ENCODE measurements at places on chromosomes 4 and X. TPM values are rescaled to one million over a fixed set of nuclear protein-coding genes. Genes with fewer than 3 reads are reported as not detected.

DNA sequence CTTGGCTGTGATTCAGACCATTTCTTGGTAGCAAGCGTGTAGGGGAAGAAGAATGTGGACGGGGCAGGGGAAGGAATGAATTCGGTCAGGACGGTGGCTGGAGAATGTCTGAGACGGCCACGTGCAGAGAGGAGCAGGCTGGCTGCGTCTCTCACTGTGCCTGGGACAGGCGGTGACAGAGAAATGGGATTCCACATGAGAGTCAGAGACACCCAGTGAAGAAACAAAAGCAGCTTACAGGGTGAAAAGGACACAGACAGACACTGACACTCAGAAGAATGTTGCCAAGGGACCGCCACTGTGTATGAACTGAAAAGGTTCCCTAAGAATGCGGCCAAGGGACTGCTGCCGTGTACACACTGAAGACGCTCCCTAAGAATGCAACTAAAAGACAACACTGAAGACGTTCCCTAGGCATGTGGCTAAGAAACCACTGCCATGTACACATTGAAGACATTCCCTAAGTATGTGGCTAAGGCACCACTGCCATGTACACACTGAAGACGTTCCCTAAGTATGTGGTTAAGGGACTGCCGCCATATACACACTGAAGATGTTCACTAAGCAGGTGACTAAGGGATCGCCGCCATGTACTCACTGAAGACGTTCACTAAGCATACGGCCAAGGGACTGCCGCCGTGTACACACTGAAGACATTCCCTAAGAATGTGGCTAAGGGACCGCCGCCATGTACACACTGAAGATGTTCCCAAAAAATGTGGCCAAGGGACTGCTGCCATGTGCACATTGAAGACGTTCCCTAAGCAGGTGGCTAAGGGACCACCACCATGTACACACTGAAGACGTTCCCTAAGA lies 49.1 kb downstream of the DHRSX start:
- no peak for DNase-seq

GRCh38 chrX:129779747-129780146 lies at the start of gene SASH3:
Gene SASH3 (plus strand): TSS chrX:129779949. CDS start chrX:129780098, 149 bp downstream.
- DNase-seq = no peak

DNA sequence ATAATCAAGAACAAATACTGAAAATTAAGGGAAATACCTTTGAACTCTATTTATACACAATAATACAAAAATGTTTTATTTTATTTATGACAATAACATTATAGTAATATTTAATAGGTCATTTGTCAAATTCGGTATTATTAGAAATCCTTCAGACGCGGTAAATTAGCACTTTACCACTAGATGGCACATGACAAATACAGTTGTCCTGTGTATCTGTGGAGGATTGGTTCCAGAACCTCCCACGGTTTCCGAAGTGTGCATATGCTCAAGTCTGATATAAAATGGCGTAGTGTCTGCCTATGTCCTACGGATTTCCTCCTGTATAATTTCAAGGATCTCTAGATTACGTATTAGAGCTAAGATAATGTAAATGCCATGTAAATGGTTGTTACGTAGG lies 8.1 kb upstream of the LINC00632 start:
- peak; percentile 26 for DNase-seq

DNA sequence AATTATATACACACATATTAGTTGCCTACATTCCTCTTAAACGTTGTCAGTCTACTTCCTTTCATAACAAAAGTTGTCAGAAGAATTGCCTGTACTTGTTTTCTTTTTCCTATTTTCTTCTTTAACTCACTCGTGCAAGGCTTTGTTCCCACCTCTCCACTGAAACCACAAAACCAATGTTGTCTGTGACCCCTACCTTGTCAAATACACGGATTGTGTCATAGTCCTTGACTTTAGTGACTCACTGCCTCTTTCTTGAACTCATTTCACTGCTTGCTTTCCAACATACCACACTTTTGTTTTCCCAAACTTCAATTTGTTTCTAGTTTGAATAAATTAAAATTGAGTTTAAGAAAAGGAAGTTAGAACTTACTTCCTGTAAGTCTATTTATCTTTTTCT lies 283.9 kb upstream of the AGA start:
- no peak for DNase-seq

GRCh38 chr4:1056671-1057402 lies 45.4 kb downstream of the FGFRL1 start:
- DNase-seq = no peak

- DNase-seq = no peak
These were observed 248.5 kb upstream of the CXXC4 start for GRCh38 chr4:104743215-104743653.

DNA sequence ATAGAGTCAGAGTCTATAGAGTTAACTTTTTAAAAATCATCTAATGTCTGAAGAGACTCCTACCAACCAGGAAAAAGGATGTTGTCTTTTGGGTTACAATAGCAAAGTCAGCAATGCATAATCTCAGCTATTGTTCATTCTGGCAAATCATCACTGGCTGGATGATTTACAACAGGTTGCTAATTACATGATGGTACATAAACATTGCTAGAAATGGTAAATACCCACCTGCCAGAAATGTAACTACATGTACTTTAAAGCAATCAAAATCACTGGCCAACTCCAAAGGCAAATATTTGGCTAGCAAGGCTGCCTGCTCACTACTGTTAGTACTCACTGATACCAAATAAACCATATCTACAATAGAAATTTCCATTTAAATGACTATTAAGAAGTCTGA lies 91.1 kb downstream of the PPP3CA start:
- DNase-seq = no peak

GRCh38 chr4:134695433-134695832 lies 493.8 kb upstream of the PABPC4L start:
- no peak for DNase-seq

DNA sequence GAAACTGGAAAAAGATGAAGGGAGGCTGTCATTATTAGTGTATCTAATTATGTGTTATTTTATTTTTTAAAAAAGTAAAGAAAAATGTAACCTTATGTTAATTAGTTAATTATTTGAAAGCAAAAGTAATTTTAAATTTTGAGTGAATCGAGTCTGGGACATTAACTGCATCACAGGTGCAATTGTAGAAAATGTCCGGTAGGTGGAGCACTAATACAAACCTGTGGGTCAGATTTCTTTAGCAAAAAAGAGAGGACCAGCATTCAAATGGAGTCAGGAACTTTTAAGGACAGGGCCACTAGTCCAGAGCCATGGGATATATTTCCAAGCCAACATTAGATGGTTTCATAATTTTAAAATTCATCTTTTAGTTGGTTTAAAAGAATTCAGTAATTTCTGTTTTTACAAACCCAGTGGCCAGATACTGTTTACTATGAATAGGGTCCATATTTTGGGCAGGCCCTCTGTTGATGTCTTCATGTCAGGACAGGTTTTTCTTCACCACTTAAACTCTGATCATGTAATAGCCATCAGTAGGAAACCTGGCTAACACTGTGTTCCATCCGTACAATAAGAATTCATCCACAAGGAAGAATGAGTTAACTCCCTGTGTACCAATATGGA lies 27.2 kb downstream of the BST1 start:
- no peak for DNase-seq

The VSIG1 gene
- total RNA-seq = not detected

The SPACA5B gene
- total RNA-seq = not detected

The SRPX2 gene
- total RNA-seq = 12.0 TPM

The UGT2A3 gene
- total RNA-seq = not detected

The CYTL1 gene
- total RNA-seq = not detected

The SRPX gene
- total RNA-seq = 6.2 TPM

All from MG63 (cell line).